Activated CD4-positive, alpha-beta T cell treated with anti-CD3 and anti-CD28 coated beads for 24 hours (primary cell): ENCODE measurements at places on chromosomes 12 and 14.

GRCh38 chr12:13200841-13201240 lies 4.3 kb downstream of the EMP1 start:
- DNase-seq = no peak

- no peak for DNase-seq
Observed at GRCh38 chr12:14239935-14240872, 125.3 kb upstream of the ATF7IP start.

DNA sequence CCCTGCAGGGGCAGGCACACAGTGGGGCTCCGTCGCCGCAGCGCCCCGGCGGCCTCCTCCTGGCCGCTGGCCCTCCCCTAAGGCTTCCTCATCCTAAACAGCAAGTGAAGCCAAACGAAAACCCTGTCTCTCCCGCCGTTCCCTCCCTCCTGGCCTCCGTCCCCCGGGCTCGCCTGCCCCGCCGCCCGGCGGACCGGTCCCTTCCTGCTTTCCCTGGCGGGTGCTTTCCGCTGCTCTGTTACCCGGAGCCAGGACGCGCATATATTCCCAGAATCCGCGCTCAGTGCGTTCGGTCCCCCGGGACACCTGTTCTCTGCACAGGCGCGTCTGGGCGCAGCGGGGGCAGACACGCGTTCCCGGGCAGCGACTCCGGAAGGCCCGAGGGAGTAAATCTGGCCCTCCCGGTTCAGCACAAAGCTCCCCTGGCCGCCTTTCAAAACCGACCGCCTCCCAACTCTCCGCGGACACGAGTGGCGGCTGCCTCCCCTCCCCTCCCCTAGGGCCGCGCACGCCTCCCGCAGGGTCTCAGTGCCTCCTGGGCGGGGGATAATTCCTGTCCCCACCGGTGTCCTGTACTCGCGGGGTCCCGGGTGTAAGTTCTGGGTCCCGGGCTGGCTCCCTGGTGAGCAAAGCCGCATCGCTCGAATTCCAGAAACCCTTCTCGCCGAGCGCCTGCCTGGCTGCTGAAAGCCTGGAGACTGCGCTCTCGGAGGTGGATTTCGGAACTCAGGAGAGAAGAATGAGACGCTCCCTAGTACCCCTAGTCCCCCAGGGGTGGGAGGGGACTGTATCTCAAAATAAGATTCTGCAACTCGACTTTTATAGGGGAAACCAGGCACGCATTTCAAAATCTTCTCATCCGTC lies 21.4 kb upstream of the CEP170B start:
- no peak for DNase-seq

- DNase-seq = no peak
Observed at GRCh38 chr14:36021030-36021422, 155.5 kb downstream of the PTCSC3 start.

GRCh38 chr12:47949441-47950341 lies 13.7 kb upstream of the TMEM106C start:
- DNase-seq = peak; percentile 29

GRCh38 chr12:119307747-119308146 lies 26.8 kb upstream of the CCDC60 start:
- no peak for DNase-seq

GRCh38 chr12:14756334-14757143 lies 46.7 kb downstream of the WBP11 start:
- DNase-seq = no peak

GRCh38 chr12:131755305-131756113 lies 44.6 kb downstream of the SFSWAP start:
- DNase-seq = peak; percentile 7

DNA sequence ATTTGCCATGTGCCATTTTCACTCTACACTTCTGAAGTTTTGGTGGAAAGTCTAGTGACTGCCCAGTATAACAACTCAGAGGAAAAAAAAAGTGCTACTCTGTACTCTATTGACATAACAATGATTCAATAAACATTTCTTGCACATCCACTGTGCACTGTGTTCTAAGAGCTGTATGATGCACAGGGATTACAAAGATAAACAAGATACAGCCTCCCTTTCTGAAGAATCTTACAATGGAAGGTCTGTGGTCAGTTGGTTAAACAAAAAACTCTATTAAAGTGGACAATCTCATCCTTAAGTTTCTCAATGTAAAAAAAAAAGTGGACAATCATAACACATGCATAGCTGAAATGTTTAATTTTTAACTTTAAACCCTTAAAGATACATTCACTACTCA lies 105.7 kb upstream of the RASSF8 start:
- DNase-seq = no peak

GRCh38 chr12:82660541-82661325 lies 26.0 kb upstream of the TMTC2 start:
- DNase-seq = no peak

DNA sequence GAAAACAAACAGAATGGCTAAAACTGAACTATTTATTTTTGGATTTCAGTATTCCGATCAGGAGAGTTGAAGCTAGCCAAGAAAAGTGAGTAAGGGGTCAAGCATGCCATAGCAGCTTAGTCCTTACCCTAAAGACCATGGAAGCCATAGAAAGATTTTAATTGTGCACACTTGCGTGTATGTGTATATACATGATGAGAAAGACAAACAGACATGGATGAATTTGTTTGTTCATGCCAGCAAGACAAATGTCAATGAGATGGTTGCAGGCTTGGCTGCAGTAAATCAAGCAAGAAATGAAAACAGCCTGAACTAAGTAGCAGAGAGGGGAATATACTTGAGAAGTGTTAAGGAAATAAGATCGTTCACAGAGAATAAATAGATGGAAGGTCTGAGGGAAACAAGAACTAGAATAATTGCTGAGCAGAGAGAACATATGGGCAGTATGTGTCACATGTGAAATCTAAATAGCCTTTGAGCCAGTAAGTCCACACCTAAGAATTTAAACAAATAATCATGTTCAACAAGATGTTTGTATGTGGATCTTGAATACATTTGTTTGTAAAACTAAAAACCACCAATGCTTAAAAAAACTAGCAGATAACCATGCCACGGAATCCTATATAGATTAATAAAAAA lies 14.8 kb downstream of the SNW1 start:
- DNase-seq = no peak

- DNase-seq = no peak
Observed at GRCh38 chr12:100127766-100128511, 14.7 kb downstream of the BLTP3B start.

GRCh38 chr12:122830517-122831214 lies 4.6 kb upstream of the HIP1R start:
- DNase-seq = no peak

DNA sequence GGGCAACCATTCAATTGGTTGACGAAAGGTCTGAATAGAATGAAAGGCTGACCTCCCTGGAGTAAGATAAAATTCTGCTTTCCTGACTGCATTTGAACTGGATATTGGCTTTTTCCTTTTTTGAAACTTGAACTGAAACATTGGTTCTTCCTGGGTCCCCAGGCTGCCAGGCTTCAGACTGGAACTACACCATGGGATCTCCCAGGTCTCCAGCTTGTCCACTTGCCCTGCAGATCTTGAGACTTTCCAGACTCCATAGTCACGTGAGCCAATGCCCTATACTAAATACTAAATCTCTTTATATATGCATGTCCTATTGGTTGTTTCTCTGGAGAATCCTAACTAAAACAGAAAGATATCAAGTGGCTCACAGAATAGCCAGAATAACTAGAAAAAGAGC lies 118.7 kb upstream of the KRR1 start:
- DNase-seq = no peak

DNA sequence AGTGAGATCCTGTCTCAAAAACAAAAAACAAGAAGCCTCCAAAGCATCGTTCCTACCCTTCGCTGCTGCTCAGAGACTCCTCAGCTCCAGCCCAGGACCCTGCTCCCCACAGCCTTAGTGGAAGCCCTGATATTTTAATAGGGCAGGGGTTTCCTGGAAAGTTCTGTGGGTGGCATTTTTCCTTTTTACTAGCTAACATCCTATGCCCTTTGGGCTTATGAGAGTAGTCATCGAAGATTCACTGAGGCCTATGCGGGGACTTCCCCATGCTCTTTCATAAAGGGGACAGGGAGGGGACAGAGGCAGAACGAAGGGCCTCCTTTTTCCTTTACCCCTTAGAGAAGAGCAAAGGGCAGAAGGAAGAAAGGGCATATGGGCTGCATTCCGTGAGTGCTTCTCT lies 8.3 kb downstream of the LAG3 start:
- no peak for DNase-seq

GRCh38 chr12:112973011-112973735 lies 5.1 kb upstream of the OAS2 start:
- no peak for DNase-seq

DNA sequence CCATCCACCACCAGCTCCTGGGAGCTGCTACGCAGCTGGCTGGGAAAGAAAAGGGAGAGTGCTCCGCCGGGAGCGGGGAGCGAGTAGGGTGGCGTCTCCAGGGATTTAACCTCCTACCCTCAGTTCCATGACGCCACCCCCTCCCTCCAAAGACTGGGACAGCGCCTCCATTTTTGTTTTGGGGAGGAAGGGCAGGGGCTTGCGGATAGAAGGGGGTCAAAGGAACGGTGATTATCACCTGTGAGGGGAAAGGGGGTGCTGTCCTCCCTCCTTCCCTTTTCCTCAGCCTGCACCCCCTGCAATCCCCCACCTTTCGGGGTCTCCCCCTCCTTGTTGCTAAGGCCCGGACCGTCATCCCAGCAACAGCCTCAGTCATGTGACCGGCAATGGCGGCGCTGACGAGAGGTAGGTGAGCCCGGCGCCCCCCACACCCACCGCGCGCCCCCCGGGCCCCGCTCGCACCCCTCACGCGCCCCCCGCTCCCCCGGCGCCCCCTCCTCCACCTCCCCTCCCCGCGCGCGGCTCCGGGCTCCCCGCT lies at the start of gene DTX3:
Gene DTX3, plus strand, starts transcription at position 371 of the 538 bp plus-strand sequence. CDS start 1,694 bp downstream, outside the sequence.
- DNase-seq = no peak

GRCh38 chr14:83379436-83379835 lies 1845.8 kb upstream of the SEL1L start:
- DNase-seq = no peak

DNA sequence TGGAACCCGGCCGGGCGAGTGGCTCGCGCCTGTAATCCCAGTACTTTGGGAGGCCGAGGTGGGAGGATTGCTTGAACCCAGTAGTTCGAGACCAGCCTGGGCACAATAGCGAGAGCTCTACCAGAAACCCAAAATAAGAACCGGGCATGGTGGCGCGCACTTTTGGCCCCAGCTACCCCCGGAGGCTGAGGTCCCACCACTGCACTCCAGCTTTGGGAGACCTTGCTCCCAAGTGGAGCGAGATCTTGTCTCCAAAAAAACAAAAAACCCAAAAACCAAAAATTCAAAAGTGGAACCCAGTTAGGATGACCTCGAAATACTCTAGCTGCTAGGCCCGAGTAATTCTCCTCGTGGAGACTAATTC lies 769 bp upstream of the VTI1B start:
- no peak for DNase-seq
